ENCODE measurements at places on chromosomes 6 and 20.

- peak; percentile 89 for ATAC-seq
Observed at GRCh38 chr6:29632789-29633533, at the start of gene GABBR1. Gene GABBR1, minus strand, starts transcription at chr6:29633183. Its CDS starts 798 bp downstream, at chr6:29632385.

DNA sequence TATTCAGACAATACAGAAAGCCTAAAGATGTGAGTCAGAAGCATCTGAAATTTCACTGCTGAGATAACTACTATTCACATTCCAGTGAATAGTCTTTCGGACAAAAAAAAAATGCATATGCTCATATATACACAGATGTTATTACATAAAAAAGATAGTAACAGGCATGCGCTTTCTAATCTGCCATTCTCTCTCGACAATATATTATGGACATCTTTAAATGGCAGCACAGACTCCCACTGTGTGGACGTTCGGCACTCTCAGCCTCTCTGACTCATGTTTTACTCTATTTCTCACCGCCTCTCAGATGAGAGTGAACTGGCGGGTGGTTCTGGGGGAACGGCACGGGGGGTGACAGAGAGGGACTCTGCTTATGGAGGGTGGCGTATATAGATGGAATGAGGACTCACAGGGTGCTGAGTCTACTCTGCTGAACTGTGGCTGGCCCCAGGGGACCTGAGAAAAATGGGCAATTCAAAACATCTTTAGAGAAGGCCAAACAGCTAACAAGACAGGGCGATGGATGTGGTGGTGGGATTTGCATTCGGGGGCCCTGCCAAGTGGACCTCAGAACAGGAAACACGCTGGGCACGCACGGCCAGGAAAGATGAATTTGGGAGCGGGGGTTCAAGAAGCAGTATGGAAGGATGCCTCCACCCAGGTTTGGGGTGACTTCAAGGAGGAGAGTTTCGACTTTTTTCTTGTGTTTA, 68.9 kb downstream of the MDGA1 start:
- peak; percentile 59 for ATAC-seq

GRCh38 chr6:137827977-137828810, 38.9 kb upstream of the TNFAIP3 start:
- ATAC-seq = no peak

DNA sequence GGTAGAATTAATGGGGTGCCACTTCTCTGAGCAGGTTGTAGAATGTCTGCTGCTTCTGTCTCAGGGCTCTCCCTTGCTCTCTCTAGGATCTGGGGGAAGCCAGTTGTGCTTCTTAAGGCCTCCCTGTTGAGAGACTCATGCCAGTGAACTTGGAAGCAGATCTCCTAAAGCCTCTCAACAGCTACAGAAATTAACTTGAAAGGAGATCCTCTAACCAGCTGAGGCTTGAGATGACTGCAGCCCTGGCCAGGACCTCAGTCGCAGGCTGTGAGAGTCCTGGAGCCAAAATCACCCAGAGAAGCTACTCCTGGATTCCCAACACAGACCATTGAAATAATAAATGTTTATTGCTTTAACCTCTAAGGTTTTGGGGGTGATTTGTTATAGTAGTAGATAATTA, 180.2 kb upstream of the MARCKS start:
- no peak for ATAC-seq

- ATAC-seq = no peak
Observed at GRCh38 chr6:136880748-136881460, 41.2 kb upstream of the SLC35D3 start.

DNA sequence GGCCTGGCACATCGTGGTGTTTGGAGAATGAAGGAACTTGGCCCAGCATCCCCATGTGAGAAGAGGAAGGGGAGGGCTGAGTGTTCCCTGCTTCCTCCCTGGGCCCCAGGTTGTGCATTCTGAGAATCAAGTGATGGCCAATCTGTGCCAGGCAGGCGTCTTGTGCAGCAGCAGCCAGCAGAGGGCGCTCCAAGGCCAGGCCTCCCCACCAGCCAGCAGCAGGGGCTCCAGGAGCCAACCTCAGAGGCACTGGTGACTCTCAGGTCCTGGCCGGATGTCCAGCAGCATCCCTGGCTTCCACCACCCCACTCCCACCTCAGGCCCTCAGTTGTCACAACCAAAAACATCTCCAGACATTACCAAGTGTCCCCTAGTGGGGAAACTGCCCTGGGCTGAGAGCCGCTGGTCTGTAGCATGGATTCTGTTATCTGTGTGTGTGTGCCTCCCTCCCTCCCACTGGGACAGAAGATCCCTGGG, 192.0 kb downstream of the PREX1 start:
- ATAC-seq = peak; percentile 92

GRCh38 chr6:75283907-75284631, 523 bp downstream of the TMEM30A start:
- peak; percentile 58 for ATAC-seq

- no peak for ATAC-seq
Observed at GRCh38 chr6:24694198-24694597, 24.8 kb downstream of the C6orf62 start.

DNA sequence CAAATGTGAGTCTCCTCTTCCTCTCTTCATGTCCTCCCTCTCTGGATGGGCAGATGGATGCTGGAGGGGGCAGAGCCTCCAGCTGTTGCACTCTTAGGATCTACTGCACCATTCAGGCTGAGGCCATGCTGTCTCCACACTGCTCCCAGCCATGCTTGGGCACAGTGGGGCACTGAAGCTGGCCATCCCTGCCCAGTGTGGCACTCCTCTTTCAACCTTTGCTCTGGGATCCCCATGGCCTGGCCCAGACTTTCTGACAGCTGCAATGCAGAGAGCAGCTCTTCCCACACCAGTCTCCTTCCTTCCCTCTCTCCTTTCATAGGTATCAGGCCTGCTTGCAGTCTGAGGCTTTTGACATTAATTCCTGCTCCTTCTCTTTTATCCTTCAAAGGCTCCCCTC, 9.3 kb downstream of the KCNK17 start:
- no peak for ATAC-seq

DNA sequence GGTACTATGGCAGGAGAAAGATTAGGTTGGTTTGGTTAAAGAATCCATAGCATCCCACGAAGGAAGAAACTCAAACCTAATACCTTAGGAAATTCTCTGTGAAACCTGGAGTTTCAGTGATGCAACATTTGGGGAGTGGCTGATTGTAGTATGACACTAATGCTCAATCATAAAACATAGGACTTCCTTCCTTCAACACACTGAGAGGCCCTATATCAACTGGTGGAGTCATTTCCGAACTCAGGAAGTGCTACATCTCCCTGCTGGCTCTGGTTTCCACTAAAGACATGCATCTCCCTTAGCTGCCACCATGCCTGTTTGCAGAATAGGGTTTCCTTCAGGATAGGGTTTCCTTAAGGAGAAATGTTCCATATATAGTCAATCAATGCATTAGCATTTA, 5.2 kb upstream of the MANEA start:
- no peak for ATAC-seq

All from SK-N-SH treated with all-trans-retinoic acid at 6 μM for 48 hours (cell line).